ENCODE measurements at places on chromosomes 12 and 14. TPM values are rescaled to one million over a fixed set of nuclear protein-coding genes. Genes with fewer than 3 reads are reported as not detected.

GNB3 gene
- total RNA-seq: 4.5 TPM

ALKBH2 gene
- total RNA-seq: 28.6 TPM

KRT85 gene
- not detected for total RNA-seq

NPFF gene
- not detected for total RNA-seq

MAP4K5 gene
- total RNA-seq: 71.8 TPM

ESYT1 gene
- 131 TPM for total RNA-seq

TMPRSS12 gene
- total RNA-seq: not detected

KIF26A gene
- total RNA-seq: 6.1 TPM

KERA gene
- total RNA-seq: not detected

EXOC3L4 gene
- total RNA-seq: 2.5 TPM

Data from ureter (tissue), 1 donor.